ENCODE measurements at places on chromosomes 5 and 9.
A peak's percentile ranks its signal among the peaks of the same experiment; 100 is the strongest.

- no peak for DNase-seq
Observed at GRCh38 chr5:61307611-61308010, 24.4 kb upstream of the ZSWIM6 start.

DNA sequence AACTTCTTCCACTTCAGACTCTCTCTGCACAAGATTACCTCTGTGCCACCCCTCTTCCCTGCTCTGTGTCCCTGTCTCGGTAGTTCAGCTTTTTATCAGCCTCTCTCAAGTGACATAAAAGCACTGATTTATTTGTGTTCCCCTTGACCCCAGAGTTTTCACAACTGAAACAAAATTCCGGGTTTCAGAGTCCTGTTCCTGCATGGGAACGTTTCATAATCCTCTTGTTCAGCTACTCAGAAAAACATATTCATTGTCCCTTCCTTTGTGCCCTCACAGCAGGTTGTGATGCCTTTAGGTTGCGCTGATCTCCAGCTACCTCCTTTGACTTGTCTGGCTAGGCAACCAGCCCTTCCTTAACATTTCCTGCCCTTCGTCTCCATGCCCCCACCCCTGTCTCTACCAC, 13.7 kb upstream of the ITGA1 start:
- DNase-seq, result no peak

- DNase-seq, result no peak
Observed at GRCh38 chr9:131290036-131290766, 678 bp downstream of the PLPP7 start.

DNA sequence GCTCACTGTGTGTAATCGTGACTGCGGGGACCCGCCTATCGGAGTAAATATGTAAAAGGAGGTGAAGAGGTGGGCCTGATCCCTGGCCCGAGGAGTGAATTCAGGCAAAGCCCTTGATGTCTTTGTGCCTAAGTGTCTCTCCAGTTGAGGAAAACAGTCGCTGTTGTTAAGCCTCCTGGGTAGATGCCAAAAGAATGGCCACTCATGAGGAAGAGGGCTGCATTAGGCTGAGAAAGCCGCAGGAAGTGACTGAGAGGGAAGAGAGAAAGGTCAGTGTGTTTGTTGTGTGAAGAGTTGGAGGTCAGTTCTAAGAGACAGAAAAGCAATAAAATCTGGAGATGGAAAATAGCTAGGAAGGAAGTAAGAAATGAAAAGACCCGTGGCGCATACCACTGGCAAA, 35.8 kb upstream of the PIP5K1B start:
- no peak for DNase-seq

GRCh38 chr9:121053544-121053943, 3.5 kb upstream of the C5 start:
- DNase-seq, result no peak

- DNase-seq, result no peak
Observed at GRCh38 chr5:72101828-72102227, 5.4 kb upstream of the MAP1B start.

- no peak for DNase-seq
Observed at GRCh38 chr5:172370648-172371545, 83.4 kb downstream of the SH3PXD2B start.

DNA sequence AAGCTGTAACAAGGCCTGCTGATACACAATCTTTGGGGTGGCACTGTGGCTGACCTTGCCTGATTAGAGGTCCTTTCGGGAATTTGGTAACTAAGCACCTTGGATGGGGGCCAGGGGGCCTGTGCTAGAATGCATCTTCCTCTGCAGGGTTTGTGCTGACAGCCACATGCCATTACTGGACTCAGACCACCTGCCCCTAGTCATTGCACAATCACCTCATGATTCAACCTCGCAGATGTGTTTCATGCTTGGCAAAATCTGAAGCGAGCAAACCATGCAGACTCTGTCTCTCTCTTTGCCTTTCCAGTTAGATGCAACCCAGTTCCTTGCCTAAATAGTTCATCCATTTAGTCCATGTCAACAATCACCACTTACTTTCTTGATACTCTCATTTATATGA, 96.5 kb upstream of the ERCC6L2 start:
- no peak for DNase-seq

DNA sequence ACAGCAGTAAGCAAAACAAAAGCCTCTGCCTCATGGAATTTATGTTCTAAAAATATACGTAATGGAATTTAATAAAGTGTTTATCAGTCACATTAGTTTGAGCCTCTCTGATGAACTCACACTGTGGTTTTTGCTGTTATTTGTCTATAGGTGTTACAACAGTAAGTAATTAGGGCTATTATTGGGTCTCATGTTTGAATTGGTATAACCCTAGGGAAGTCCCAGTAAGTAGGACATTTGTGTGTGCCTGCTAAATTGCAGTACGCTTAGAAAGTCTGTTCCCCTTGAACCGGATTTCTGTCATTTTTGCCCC, 197.6 kb downstream of the NR3C1 start:
- no peak for DNase-seq

- no peak for DNase-seq
Observed at GRCh38 chr5:156556666-156557406, 229.9 kb downstream of the SGCD start.

DNA sequence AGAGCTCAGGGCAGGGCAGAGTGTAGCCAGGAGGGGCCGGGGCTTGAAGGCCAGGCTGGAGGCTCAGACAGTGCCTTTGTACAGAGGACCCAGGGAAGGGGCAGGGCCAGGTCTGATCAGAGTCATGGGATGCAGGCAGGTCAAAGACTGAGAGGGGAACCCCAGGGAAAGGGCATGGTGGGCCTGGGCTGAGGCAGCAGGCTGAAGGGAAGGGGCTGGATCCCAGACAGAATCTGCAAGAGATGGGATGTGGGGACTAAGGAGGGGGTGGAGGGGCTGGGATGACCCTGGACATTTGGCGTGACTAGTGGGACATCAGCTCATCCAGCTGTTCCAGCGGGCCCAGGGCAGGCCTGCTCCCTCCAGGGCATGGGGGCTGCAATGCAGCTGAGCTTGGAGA, 15.5 kb upstream of the MRNIP start:
- DNase-seq, result no peak

DNA sequence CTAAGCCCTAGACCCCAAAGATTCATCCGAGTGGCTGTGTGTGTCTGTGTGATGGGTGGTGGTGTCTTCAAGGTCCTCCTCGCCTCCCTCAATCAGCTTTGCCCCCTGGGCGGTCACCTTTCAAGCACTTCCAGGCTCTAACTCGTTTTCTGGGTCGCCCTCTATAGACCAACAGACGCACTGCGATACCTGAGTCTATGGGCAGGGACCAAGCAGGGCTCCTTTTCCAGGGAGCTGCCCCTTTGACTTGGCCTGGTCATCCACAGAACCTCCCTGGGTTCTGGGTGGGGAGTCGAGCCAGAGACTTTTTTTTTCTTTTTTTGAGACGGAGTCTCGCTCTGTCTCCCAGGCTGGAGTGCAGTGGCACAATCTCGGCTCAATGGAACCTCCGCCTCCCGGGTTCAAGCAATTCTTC, 1.1 kb downstream of the SLC27A4 start:
- peak; percentile 27 for DNase-seq

DNA sequence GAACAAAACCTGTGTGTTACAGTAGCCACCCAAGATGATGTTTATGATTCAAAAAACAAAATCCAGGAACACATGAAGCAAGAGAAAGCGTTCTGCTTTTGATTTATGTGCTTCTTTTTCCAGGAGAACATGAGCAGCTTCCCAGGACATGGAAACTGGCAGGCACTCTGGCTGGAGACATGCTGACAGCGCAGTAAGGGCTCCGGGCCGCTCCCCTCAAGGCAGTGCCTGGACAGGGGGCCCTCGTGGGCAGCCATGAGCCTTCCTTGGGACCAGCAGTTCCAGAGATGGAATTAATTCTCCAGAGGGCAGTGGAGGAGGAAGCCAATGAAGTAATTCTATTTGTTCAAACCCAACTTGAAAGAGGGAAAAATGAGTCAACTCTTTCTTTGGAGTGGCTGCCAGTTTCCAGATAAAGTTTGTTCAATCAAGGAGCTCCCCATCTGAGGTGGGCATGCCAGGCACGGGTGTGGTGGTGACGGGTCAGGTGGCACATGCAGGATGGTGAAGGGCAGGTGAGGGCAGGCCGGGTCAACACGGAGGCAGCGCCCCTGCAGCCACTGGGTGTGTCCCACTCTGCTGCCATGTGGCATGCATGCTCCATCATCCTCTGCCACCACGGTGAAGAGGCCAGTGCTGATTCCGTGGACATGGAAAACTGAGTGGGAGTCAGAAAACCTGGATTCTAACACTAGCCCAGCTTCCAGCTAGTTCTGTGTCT, 83.8 kb downstream of the OTULIN start:
- DNase-seq, result no peak

DNA sequence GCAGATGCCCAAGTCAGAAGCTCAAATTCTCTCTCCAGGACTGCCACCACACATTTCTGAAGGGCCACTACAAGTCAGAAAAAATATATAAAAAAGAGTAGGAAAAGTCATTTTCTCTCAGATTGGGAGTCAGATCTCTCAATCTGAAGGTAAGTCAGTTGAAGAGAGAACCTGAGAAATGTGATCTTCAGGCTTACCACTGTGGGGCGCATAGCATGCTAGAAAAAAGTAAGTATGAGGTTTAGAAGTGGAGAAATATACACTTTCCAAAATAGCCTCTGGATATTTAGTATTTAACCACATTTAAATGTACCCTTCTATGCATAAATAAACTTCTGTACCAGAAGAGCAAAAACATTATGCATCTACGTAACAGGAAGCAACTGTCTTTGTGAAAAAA, 800.7 kb upstream of the CTNND2 start:
- no peak for DNase-seq

GRCh38 chr9:1604942-1605560, 410.1 kb upstream of the SMARCA2 start:
- DNase-seq, result no peak

DNA sequence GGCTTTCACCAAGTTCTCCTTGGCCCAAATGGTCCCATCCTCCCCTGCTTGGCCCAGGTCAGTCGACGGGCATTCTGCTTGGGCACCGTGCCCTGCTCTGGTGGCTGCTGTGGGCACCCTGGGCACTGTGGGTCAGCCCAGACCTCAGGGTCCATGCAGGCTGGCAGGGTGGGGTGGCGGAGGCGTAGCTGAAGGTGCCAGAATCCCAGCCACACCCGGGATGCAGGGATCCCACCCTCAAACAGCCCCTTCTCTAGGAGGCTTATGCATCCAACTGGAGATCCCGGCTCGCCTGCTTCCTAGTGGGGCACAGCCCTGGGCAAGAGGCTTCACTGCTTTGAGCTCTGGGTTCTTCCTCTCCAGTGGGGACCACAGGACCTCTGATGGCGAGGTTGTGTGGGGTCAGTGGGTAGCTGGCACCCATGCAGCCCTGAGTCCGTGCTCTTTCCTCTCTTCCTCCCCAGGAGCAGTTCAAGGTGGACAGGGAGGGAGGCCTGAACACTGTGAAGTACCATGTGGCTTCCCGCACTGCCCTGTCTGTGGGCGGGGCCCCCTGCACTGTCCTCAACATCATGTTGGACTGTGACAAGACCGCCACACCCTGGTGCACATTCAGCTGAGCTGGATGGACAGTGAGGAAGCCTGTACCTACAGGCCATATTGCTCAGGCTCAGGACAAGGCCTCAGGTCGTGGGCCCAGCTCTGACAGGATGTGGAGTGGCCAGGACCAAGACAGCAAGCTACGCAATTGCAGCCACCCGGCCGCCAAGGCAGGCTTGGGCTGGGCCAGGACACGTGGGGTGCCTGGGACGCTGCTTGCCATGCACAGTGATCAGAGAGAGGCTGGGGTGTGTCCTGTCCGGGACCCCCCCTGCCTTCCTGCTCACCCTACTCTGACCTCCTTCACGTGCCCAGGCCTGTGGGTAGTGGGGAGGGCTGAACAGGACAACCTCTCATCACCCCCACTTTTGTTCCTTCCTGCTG, 9.4 kb downstream of the B4GALT7 start:
- no peak for DNase-seq

- DNase-seq, result no peak
Observed at GRCh38 chr5:116360008-116360853, 214.4 kb downstream of the SEMA6A start.

GRCh38 chr5:11791792-11792191, 112.5 kb downstream of the CTNND2 start:
- DNase-seq, result no peak

Data from stimulated activated CD8-positive, alpha-beta memory T cell treated with anti-CD3 and anti-CD28 coated beads, Interleukin-7, amount 100 ng/mL, for 1 hour (primary cell).